ENCODE measurements at places on chromosomes 3 and 15.

DNA sequence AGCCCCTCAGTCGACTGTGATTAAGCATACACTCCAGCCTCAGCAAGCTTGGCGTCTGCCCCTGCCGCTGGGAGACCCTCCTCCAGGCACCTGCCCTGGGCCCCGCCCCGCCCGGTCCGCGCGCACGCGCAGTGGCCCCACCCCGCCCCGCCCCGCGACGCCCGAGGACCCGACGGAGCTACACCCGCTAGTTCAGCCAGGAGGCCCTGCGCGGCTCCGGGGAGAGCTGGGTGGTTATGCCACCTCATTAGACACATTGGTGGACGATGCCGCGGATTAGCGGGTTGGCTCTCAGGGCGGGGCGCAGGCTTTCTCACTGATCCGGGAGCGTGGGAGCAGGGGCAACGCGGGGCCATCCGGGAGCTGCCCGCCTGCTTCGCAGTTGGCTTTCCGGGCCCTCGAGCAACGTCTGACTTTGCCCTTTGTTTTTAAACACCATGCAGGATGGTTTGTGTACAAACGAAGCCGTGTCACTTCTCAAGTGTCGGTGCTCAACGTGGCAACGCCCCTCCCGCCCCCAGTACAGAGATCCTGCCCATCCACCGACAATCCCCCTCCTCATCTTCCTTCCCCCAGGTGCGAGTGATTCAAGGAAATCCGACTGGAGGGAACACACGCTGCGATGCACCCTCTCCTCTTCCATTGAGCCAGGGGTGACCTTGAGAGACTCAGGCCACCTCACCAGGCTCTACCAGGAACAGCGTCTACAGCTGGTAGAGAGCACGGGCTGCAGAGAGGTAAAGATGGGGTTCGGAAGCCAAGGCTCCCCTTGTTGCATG lies 109.3 kb downstream of the SHQ1 start:
- peak; percentile 23 for DNase-seq

DNA sequence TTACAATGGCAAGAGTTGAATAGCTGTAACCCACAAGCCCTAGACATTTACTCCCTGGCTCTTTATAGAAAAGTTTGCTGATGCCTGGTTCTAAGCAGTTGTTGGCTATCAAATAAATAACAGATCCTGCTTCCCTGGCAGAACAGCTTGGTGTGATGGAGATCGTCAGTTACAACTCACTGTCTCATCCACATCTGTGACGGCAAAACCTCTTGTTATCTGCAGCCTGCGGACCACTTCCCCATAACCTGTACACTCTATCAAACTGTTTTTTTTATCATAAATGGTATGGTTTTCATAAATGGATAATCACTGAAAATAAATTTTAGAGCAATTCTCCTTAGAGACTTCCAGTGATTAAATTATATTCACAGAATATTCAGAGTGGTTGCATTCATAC lies 14.1 kb downstream of the ZDHHC3 start:
- DNase-seq, result peak; percentile 16

DNA sequence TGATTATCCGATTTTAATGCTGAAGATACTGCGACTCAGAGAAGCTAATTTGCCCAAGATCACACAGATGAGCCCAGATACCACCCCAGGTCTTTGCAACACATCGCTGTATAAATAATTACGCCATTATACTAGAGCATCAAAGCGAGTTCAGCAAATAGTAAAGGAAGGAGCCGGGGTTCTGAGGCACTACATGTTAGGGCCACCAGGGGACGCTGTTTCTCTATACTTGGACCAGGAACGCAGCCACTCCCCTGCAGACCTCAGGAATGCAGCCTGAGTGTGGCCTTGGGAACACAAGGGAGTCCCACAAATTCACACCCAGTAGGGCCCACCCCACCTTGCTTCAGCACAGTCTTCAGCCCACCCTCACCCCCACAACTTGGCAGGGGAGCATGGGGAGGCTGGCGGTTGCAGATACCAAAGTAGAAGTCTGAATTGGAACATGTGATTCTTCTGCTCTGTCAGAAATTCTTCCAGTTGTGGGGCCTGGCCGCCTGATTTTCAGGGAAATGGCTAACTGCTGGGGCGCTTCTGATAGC lies 57.8 kb upstream of the RYK start:
- peak; percentile 82 for DNase-seq

GRCh38 chr3:183434992-183435391 lies 6.6 kb upstream of the MCF2L2 start:
- no peak for DNase-seq

DNA sequence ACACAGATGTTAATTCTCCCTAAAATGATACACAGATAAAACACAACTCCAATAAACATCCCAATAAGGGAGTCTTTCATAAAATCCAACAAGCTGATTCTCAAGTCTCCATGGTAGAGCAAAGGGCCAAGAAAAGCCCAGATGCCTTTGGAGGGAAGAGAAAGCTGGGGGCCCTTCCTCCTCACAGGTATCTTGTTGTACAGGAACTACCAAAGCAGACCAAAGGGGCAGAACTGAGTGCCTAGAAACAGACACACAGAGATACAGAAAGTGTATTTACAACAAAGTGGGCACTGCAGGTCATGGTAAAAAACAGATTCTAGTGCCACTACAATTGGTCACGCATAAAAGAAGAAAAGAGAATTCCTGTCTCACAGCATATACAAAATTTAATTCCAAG lies 87.2 kb upstream of the NSMCE3 start:
- DNase-seq, result no peak

DNA sequence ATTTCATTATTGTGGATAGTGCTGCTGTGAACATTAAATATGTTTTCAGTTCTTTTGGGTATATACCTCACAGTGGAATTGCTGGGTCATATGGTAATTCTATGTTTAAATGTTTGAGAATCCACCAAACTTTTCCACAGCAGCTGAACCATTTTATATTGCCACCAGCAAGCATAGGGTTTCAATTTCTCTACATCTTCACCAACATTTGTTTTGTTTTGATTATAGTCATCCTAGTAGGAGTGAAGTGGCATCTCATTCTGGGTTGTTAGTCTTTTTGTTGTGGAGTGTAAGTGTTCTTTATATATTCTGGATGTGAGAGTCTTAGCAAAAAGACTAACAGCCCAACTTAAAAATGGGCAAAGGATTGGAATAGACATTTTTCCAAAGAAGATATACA lies 6.0 kb downstream of the RPUSD2 start:
- DNase-seq, result no peak

- no peak for DNase-seq
Measured at GRCh38 chr3:4006288-4006687, 207.1 kb downstream of the LRRN1 start.

GRCh38 chr15:54803134-54803808 lies 393.5 kb downstream of the RSL24D1 start:
- DNase-seq, result peak; percentile 89

GRCh38 chr3:136889947-136890346 lies 27.9 kb downstream of the NCK1 start:
- DNase-seq, result no peak

GRCh38 chr3:45029661-45030060 lies 3.6 kb downstream of the CLEC3B start:
- no peak for DNase-seq

- DNase-seq, result no peak
Measured at GRCh38 chr15:76363251-76363650, 26.7 kb downstream of the ISL2 start.

GRCh38 chr15:40217166-40217824 lies 21.6 kb upstream of the PAK6 start:
- DNase-seq, result peak; percentile 85

- DNase-seq, result no peak
Measured at GRCh38 chr15:57290187-57290586, 86.1 kb upstream of the CGNL1 start.

DNA sequence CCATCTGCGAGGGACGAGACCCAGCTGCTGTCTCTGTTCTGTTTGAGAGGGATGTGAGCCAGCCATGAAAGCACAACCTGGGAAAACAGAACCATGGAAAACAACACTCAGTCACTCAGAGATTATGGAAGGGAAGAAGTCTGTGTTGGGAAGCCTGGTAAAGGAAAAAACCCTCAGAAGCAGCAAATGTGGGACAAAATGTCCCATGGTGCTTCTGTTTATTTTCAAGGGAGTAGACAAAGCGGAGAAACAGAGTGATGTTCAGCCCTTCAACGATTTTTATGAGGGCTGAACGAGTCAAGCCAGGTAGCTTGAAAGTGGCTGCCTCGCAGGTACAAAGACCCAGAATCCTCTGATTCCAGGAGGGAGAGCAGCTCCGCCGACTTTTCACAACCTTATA lies 59.3 kb downstream of the DCLK3 start:
- no peak for DNase-seq

- DNase-seq, result no peak
Measured at GRCh38 chr3:187484547-187485295, 116.5 kb downstream of the RTP4 start.

DNA sequence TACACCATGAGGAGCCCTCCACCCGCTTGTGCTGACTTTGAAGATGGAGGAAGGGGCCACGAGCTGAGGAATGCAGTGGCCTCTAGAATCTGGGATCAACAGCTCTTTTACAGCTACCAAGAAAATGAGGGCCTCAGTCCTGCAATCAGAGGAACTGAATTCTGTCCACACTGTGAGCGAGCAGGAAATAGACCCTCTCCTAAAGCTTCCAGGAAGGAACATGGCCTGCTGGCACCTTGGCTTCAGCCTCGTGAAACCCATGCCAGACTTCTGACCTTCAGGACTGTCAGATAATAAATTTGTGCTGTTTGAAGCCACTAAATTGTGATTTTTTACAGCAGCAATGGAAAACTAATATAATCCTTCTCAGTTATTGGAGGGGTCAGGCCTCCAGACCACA lies 61.9 kb downstream of the RAB11A start:
- DNase-seq, result no peak

GRCh38 chr3:61505197-61505596 lies 56.2 kb upstream of the PTPRG start:
- no peak for DNase-seq

DNA sequence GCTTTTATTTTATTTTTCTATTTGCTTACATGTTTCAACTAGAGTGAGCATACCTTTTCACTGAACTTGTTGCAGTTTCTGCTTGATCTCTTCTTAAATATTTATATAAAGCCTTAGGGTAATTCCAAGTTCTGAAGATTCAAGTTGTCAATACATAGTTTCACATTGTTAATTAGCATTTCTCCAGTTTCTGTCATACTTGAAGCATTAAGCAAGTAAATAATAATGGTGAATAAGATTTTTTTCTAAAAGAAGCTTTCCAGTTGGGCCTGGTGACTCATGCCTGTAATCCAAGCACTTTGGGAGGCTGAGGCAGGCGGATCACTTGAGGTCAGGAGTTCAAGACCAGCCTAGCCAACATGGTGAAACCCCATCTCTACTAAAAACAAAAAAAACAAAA lies 53.9 kb downstream of the CALML4 start:
- no peak for DNase-seq

GRCh38 chr15:61764981-61765380 lies 295.3 kb downstream of the VPS13C start:
- no peak for DNase-seq

DNA sequence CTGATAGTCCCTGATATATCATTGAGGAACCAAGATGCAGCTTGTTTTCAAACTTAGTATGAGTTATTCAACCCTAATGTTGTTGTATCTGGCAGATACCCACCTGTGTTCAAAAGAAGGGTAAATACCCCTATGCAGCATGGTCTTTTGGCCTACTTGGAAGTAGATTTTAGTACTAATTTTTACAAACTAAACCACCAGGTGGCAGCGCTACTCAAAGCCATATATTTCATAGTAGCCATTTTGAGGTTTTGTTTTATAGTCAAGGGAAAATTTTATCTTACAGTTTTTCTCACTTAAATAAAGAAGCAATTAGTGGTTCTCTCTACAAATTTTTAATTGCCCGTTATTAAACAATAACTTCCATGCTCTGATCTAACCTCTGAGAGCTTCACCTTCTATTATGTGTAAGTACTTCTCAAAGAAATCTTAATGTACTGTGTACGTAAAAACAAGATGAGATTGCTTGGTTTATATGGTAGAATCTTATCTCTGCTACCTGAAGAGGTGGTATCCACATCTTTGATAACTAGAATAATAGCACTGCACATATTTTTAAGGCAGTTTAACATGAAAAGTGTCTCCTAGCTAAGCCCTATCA lies 31.5 kb upstream of the MLF1 start:
- peak; percentile 67 for DNase-seq

DNA sequence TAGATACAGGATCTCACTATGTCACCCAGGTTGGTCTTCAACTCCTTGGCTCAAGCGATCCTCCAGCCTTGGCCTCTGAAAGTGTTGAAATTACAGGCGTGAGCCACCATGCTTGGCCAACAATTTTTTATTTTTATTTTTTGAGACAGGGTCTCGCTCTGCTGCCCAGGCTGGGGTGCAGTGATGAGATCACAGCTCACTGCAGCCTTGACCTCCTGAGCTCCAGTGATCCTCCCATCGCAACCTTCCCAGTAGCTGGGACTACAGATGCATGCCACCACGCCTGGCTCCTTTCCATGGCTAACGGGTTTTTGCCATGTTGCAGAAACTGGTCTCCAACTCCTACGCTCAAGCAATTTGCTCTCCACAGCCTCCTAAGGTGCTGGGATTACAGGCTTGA lies 20.2 kb upstream of the PIK3CB start:
- no peak for DNase-seq

- DNase-seq, result peak; percentile 32
Measured at GRCh38 chr3:63936925-63937324, 24.7 kb upstream of the SCAANT1 start.

DNA sequence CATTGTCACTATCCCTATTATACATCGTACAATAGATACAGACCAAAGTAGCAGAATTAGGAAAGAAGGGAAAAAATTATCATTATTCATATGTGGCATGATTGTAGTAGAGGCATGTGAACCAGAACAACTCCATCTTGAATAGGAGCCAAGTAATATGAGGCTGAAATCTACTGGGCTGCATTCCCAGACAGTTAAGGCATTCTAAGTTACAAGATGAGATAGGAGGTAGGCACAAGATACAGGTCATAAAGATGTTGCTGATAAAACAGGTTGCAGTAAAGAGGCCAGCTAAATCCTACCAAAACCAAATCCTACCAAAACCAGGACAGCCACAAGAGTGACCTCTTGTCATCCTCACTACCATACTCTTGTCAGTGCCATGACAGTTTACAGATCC lies 1035.4 kb upstream of the SEMA6D start:
- no peak for DNase-seq

- DNase-seq, result no peak
Measured at GRCh38 chr3:79038057-79038456, 729.7 kb downstream of the ROBO1 start.

- no peak for DNase-seq
Measured at GRCh38 chr15:73683257-73683776, 866 bp upstream of the CD276 start.

Data from OCI-M1 (cell line).